ENCODE measurements at places on chromosomes 2 and 18.

GRCh38 chr18:37124516-37124915 is 295.6 kb downstream of the KIAA1328 start:
- DNase-seq: no peak

GRCh38 chr2:11784747-11785610 is 38.5 kb downstream of the LPIN1 start:
- DNase-seq: peak; percentile 82

DNA sequence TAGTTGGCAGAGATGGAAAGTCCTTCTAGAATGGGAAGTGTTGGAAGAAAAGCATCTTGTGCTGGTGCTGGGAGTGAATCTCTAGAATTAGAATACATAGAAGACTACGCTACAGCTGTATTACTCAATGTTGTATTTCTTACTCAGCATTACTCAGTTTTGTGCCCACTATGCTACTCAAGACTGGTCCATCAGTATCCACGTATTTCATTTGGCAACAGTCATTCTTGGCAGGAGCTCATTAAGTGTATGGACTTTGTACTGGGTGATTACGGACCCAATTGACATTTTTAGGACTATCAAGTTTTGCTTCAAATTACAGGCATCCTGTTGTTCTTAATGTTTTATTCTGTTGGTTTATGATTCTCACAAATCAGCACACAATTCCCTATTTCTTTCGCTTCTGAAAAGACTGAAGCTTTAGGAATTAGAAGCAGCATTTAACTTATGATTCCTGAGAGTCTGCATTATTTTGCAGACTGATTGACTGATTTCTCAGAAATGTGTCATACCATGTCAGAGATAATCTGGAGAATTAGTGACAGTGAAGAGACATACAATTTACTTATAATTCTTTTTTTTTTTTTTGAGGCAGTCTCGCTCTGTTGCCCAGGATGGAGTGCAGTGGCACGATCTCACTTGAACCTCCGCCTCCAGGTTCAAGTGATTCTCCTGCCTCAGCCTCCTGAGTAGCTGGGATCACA is 136.9 kb downstream of the MYO3B start:
- peak; percentile 47 for DNase-seq

DNA sequence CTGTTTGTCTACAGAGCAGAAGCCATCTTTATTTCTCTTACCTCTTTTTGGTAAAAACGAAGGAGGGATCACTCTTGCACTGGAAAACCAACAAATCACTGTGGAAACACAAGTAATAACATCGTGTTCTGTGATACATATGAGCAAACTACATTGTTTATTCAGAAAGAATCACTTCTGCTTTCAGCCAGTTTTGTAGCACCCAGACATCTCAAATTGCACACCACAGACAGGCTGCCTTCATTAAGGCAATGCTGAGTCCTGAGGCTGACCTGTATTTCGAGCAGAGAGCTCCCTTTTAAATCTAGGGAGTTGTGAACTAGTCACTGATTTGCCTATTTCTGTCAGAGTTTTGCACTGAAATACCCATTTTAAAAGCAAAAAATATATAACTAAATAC is 1003.2 kb upstream of the FAM98A start:
- DNase-seq: no peak

DNA sequence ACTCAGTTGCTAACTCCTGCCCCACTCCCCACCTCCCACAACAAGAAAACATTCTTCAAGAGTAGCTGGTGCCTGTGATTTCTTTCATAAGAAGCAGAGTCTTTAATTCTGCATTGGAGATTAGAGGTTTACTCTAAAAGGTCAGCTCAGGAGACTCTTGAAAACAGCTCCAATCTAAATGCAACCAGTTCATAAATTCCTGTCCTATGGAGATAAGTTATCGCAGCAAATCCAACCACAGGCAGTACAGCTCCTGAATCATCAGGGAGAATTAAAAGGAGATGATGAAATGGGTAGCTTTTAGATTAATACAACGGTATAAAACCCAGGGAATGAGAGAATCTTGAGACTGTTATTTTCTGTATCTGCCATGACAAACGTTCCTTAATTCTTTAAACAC is 130.7 kb downstream of the SOCS6 start:
- DNase-seq: peak; percentile 71
